Activated T-helper 1 cell treated with anti-CD3 and anti-CD28 coated beads, Interleukin-2, amount 50 U/mL, for 16 hours (primary cell): ENCODE measurements at places on chromosomes 2 and 18.

- no peak for DNase-seq
These were observed 12.0 kb downstream of the CDH2 start for GRCh38 chr18:28164771-28165483.

- DNase-seq: no peak
These were observed 260.9 kb downstream of the ZNF804A start for GRCh38 chr2:184859187-184859586.

- DNase-seq: no peak
These were observed 280.8 kb downstream of the SETBP1 start for GRCh38 chr18:44961288-44961995.

GRCh38 chr18:48017635-48018034 lies 87.2 kb upstream of the SMAD2 start:
- DNase-seq: no peak

DNA sequence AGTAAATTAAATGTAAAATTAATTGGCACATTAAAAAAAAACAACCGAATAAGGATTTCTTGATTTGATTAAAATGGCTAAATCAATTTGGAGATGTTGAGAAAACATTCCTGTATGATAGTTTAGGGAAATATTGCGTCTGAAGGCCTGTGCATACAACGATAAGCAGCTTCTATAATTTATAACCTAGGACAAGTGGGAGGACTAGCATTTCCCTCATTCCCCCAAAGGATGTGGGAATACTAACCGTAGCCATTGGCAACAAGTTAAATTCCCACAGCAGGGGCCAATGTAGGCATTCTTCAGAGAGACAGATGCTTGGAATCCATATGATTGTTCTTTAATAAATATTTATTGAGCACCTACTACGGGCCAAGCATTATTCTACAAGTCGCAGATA lies 134.5 kb downstream of the NYAP2 start:
- DNase-seq: no peak

- no peak for DNase-seq
These were observed 38.3 kb downstream of the FBXO48 start for GRCh38 chr2:68428746-68429145.

DNA sequence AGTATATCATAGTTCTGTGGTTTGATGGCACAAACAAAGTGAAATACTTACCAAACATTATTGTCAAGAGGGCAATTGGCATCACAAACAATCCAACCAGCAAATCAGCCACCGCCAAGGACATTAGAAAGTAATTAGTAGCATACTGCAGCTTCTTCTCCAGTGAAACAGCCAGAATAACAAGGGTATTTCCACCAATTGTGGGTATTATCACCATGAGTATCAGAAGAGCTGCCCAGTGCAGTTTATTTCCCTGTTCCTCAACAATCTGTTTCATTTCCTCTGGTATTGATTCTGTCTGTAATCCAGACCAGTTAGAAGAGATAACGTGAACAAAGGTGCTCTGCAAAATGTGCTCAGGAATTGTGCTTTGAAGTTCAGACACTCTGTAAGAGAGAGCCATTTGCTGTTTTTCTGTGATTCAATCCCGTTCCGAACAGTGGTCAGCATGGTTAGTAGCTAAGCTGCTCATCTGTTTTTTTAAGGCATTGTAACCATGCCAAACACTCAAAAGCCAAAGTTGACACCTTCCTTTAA lies 1.4 kb downstream of the HTR2B start:
- no peak for DNase-seq

DNA sequence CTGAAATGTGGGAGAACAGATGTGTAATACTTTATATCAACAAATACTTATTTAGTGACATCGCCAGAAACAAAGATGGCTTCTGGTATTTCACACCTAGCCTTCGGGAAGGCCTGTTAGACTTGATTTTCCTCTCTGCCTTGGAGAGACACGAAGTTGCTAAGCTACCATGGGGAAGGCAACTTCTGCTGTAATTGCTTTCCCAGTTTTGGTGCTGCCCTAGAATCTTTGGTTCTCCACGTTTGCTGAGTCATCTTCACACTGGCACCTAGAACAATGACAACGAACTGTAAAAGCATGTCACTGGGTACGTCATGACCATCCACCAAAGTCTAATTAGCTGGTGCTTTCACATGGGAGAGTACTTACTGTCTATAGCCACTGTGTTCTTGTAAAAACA lies 58.7 kb upstream of the ACTR3 start:
- DNase-seq: no peak

GRCh38 chr2:220181165-220181564 lies 553.7 kb downstream of the SLC4A3 start:
- DNase-seq: no peak
